Jurkat, Clone E6-1 (cell line): ENCODE measurements at places on chromosomes 11 and 22.

GRCh38 chr22:49088801-49089791 lies 738.6 kb downstream of the BRD1 start:
- DNase-seq, result no peak

- DNase-seq, result peak; percentile 58
Observed at GRCh38 chr11:18706330-18707243, 8.0 kb downstream of the TMEM86A start.

- no peak for DNase-seq
Observed at GRCh38 chr11:128361451-128362020, 225.8 kb downstream of the ETS1 start.

GRCh38 chr11:117839936-117840813 lies 15.6 kb upstream of the FXYD2 start:
- no peak for DNase-seq

DNA sequence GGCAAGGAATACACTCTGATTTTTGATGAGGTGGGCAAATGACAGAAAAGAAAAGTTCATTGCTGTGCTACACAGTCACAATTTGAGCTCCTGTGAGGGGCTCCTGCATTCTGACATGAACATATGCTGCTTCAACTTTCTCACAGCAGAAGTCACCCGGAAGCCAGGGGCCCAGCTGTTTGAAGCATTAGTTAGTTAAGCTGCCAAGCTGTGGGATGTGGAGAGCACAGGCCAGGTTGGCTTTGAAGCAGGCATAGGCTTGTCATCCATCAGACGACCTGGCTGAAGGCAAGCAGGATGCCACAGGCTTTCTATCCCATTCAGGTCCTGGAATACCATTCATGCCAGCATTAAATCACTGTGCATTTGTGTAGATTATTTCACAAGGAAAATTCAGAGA lies 63.1 kb downstream of the MTNR1B start:
- DNase-seq, result no peak

DNA sequence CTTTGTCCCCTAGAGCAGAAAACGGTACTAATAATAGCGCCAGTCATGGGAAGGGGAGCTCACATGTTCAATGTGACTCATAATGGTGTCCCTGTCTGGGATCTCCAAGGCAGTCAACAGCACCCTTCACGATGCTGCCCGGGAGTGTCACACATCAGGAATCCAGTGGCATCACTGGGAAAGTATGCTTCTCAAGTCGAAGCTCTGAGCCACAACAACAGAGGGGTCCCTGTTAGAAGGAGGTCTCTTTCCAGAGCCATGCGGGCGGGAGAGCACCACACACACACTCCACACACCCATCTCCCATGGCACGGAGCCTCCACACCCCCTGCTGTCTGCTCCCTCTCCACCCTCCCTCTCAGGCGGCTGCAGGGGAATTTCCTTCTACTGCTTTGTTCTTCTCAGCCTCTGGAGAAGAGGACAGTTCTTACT lies 119.7 kb downstream of the ETS1 start:
- no peak for DNase-seq

DNA sequence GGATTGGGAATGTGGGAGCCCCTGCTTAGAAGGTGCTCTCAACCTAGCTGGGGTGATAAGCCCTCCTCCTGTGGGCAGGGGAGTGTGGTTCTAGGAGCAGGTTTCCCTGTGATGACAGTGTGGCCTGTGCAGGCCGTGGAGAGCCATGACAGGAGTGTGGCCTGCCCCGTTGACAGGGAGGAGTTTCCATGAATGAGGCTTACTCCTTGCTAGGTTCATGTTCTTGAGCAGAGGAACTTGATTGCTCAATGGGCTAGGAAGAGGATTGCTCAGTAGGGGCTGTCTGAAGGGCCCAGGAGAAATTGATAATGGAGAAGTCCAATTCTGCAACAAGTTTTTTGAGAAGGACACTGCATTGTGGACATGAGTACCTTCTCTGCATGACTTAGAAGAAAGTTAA lies 92.0 kb downstream of the PPP6R3 start:
- DNase-seq, result no peak

DNA sequence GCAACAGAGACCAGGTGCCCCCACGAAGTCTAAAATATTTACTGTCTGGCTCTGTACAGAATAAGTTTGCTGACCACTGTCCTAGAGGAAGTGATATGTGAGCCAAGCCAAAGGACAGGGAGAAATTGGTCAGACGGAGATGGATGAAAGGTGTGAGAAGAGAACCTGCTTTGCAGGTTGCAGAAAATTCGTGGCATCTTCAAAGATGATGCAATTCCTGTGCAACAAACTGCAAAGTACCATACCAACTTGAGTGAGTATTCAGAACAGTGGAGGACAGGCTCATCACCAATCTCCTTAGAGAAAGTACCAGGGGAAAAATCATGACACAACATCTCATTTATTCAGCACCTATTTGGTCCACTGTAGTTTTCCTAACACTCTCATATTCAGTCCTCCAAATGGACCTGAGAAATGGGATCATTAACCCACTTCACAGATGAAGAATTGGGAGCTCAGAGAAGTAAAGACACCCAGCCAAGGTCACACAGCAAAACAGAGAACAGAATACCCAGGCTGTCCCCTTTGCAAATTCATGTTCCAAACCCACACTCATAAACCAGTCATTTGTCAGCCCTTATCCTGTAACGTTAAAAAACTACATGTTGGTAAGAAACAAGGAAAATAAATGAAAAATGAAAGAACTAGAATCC lies 536.8 kb downstream of the MIAT start:
- no peak for DNase-seq

- no peak for DNase-seq
Observed at GRCh38 chr11:95762534-95762933, 27.0 kb downstream of the FAM76B start.

GRCh38 chr11:86151174-86152005 lies 82.5 kb upstream of the PICALM start:
- peak; percentile 9 for DNase-seq

DNA sequence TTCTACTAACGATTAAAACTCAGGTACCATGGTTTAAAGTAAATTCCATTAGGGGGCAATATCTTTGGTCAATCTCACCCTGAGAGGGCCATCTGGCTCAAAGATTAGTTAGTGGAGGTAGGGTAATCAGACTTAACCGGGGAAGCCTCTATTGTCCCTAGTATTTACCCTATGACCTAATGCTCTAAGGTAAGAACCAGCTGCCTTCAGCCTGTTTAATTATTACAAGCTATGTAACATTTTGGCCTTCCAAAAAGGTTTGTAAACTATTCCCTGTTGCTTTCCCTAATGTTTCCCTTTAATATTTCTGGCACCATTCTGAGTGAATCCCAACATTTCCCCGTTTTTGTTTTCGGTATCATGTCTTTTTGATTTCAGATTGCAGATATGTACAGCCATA lies 15.1 kb upstream of the GLYATL1 start:
- no peak for DNase-seq

- DNase-seq, result no peak
Observed at GRCh38 chr11:107078375-107078774, 60.1 kb upstream of the GUCY1A2 start.

- DNase-seq, result no peak
Observed at GRCh38 chr11:110345743-110346142, 49.3 kb upstream of the RDX start.

- DNase-seq, result no peak
Observed at GRCh38 chr22:43260331-43261231, 73.6 kb upstream of the TTLL12 start.

DNA sequence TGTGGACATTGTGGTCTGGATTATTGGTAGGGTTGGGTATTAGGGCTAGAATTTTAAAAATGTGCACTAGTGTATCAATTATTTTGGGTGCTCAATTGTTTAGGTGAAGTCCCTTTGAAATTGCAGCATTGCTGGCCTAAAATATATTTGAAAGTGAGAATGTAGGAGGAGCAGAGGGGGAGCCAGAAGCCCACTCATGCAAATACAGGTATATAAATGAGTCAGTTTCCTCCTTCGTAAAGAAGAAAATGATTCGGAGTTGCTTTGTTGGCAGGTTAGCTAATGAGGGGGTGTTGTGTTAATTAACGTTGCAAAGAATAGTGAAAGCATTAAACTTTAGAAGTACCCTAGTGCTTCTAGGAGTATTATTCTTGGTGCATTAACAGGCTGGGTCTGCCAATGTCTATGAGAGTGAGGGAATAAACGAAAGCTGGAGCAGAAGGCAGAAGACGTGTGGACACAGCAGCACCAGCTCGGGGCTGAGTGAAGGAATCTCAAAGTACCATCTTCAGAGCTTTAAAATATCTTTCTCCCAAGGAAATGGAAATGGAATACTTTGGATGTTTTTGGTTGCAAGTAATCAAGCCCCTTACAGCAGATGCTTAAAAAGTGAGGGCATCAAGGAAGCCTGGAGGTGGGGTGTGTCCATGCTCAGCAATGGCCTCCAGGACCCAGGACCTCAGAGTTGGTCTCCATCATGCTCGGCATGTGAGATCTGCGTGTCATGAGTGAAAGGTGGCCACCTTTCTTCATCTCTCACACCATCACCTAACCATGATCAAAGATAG lies 522.9 kb downstream of the NTM start:
- no peak for DNase-seq

GRCh38 chr11:23494981-23495380 lies 634.7 kb upstream of the CCDC179 start:
- no peak for DNase-seq

DNA sequence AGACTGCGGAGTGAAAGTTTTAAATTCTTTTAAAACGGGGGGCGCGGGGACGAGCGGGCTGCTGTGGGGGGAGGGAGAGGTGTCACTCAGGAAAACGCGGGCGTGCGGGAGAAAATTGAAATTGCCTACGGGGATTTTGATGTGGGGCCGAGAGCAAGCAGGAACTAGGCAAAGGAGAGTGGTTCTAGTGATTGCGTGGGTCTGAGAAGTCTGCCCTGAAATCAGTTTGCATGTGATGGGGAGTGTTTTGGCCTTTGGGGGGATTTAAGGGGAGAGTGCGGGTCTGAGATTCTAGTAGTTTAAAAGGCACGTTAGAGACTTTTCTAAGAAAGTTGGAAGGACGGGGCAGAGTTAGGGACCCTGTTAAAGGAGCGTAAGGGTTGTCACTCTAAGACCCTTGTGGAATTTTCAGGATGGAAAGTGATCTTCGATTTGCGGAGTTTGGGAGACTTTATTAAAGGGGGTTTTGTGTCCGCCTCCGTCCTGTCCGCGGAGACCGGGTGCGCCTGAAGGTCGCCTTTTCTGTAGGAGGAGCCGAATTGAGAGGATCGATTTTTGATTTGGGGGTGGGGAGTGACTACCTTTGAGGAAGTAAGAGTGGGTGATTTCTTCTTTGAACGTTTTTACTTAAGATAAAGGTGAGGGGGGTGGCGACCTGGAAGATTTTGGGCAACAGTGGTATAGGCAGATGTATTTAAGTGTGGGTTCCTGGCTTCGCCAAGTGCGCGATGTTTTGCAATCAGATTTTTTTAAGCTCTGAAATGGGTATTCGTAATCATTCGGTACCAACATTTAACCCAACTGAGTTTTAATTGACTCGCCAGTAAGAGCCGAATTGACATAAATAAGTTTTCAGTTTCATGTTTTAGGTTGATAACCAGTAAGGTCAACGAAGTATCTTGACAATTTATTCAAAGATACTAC lies 1.1 kb downstream of the EED start:
- no peak for DNase-seq

GRCh38 chr22:37019309-37020191 lies at the start of the genes MPST and TST:
Gene MPST (plus strand): TSS chr22:37019742. CDS start chr22:37019837, 95 bp downstream.
Gene TST (minus strand): TSS chr22:37019447. CDS start chr22:37018732, 715 bp downstream.
- DNase-seq, result peak; percentile 14

DNA sequence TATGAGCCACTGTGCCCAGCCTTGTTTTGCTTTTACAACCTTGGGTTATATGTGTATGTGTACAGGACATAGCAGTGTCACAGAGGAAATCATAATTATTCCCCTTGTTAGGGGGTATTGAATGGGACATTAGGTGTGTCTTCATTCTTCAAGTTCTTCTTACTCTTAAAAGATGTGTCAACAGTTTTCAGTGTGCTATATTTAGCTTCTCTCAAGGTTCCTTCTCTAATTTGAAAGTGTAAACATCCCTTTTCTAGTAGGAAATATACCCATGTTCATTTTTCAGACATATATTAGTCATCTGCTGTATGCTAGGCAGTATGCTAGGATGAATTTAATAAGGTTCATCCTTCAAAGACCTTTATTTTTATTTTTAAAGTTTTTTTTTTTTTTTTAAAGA lies 17.1 kb downstream of the PCF11 start:
- DNase-seq, result no peak
